ENCODE measurements at places on chromosomes 6 and 20.

DNA sequence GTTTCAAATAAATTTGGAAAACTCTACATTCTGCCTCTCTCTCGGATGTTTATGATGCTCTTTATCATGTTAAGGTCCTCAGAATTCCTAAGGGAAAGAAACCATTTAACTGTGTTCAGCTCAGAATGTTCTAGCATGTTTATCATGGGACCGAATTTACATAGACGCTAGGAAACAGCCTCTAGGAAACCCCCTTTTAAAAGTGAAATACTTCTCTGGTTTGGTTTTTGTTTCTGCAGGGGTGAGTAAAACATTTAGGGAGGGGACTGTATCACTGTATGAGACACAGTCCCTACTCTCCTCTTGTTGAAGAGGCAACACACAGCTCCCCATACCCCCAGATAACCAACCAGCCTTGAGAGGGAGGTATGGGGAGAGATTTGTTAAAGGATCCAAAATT, 267.6 kb upstream of the SUPT3H start:
- H3K4me3 ChIP-seq = no peak overlapping the region
- H3K36me3 ChIP-seq = no peaks in the 10 kb centered on the region
- no peak for DNase-seq
- H3K27ac ChIP-seq = no peak overlapping the region
- H3K27me3 ChIP-seq = no peaks in the 10 kb centered on the region

GRCh38 chr20:37007898-37008649, 56.6 kb upstream of the SAMHD1 start:
- peaks cover 14% of the 10 kb centered on the region for H3K4me1 ChIP-seq
- peak overlapping the region; percentile 32 for H3K27ac ChIP-seq
- no peaks in the 10 kb centered on the region for H3K27me3 ChIP-seq
- H3K4me3 ChIP-seq = no peak overlapping the region

- H3K36me3 ChIP-seq = peaks cover 11% of the 10 kb centered on the region
- H3K4me1 ChIP-seq = peaks cover 59% of the 10 kb centered on the region
- peak overlapping the region; percentile 96 for H3K4me3 ChIP-seq
- peak overlapping the region; percentile 99 for H3K27ac ChIP-seq
- peak; percentile 86 for DNase-seq
- H3K27me3 ChIP-seq = peaks cover 32% of the 10 kb centered on the region
These were observed 44.9 kb downstream of the OR2B2 start for GRCh38 chr6:27867051-27867944.

DNA sequence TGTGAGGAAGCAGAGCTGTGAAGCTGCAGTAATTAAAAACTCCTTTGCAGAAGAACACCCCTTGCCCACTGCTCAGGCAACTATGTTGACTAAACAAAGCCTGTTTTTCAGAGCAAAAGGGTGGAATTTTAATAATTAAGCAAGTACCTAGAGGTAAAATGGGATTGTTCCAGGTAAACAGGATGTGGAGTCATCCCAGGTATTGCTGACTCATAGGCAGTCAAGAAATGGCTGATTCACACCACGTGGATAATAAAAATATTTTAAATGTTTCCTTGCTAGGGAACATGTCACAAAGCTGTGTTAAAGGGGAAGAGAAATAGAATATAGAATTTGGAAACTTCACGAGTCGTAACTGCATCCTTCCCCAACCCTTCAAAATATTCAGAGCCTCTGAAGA, 491.8 kb downstream of the BTBD3 start:
- no peak overlapping the region for H3K4me3 ChIP-seq
- no peaks in the 10 kb centered on the region for H3K36me3 ChIP-seq
- no peak overlapping the region for H3K27ac ChIP-seq
- no peak for DNase-seq

DNA sequence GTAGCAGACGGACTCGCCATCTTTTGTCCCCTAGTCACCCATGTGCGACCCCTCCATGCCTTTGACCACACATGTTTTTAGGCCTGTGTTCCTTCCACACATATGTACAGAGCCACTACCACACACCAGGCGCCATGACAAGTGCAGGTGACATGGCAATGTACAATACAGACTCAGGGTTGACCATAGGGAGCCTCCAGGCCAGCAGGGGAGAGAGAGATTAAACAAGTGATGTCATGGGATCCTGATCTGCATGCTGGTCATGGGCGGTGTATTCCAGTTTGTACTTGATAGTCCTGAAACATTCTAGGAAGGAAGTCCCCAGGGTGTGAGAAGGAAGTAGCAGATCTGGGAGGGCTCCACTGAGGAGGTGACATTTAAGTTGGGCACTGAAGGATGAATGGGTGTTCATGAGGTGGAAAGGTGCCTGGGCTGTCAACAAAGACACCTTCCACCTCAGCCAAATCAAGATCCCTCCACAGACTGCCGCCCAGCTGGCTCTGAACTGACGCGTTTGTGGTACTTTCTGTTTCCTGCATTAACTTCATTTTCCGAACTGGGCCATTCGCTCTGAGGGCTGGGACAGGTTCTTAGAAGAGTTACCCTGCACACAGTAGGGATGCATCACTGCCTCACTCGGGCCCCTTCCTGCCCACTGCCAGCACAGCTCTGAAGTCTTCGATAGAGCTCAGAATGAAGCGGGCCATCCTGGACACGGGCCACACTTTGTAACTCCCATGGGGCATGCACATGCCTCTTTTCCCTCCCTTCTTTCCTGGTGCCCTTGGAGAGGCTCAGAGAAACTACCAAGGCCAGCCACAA, 94.0 kb downstream of the NOL4L start:
- no peak for DNase-seq
- no peak overlapping the region for H3K4me3 ChIP-seq
- H3K36me3 ChIP-seq = peaks cover 24% of the 10 kb centered on the region
- peak overlapping the region; percentile 38 for H3K27ac ChIP-seq
- H3K4me1 ChIP-seq = peaks cover 25% of the 10 kb centered on the region

DNA sequence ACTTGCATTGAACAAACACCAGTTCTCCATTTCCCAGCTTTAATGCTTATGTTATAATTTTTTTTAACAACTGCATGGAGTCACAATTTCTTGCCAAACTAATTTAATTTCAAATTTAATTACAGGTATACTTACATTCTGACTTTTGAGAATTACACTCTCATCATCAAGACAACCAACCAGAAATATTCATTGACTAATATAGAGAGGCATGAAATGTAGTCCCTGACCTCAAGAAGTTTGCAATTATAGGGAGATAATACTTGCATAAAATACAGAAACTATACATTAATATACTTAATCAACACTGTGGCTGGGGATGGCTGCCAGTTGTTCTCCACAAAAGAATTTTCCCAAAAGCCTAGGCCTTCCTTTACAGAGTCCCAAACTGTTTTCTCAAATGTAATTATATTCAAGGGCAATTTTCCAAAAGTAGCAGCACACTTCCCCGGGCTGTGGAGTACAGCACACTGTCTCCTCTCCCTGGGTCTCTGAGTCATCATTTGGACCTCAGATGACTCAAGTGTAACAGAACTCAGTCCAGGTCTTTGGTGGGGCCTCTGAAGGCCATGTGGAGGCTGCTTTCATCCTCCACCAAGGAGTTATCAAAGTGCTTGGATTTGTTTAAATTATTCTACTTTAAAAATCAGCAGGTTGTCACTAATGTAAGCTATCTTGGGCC, 114.1 kb downstream of the KIF16B start:
- H3K4me3 ChIP-seq = no peak overlapping the region
- H3K27me3 ChIP-seq = no peaks in the 10 kb centered on the region
- H3K27ac ChIP-seq = no peak overlapping the region
- DNase-seq = no peak
- no peaks in the 10 kb centered on the region for H3K4me1 ChIP-seq
- H3K36me3 ChIP-seq = peaks cover 2% of the 10 kb centered on the region

DNA sequence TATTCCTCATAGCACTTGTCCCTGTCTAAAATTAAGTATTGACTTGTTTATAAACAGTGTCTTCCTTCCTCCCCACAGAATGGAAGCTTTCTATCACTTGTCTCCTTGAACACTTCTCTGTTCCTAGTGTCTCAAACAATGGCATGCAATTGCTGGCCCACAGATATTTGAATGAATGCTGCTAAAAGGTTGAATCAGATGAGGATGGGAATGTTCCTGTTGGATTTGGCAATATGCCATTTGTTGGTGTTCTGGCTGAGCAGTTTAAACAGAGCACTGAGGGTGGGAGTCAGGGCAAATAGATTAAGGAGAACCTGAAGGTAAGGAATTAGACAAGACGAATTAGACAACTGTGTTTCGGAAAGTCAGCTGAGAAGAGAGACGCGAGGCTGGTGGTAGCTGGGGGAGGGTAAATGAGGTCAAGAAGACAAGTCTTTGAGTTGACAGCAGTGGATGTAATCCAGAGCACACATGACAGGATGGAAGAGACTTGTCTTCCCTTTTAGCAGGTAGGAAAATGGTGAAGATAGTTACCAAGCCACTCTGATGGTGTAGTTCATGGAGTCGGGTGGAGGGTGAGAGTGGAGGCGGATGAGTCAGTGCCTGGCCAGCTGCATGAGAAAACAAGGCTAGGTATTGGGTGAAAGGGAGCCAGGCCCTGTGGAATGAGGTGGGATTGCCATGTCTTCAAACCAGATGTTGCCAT, 58.3 kb upstream of the GNRH2 start:
- peaks cover 31% of the 10 kb centered on the region for H3K4me1 ChIP-seq
- no peak overlapping the region for H3K27ac ChIP-seq
- peak; percentile 36 for DNase-seq
- peaks cover 36% of the 10 kb centered on the region for H3K36me3 ChIP-seq

- no peaks in the 10 kb centered on the region for H3K4me1 ChIP-seq
- H3K36me3 ChIP-seq = no peaks in the 10 kb centered on the region
- no peak for DNase-seq
These were observed 577.0 kb downstream of the CDH26 start for GRCh38 chr20:60535211-60535610.

DNA sequence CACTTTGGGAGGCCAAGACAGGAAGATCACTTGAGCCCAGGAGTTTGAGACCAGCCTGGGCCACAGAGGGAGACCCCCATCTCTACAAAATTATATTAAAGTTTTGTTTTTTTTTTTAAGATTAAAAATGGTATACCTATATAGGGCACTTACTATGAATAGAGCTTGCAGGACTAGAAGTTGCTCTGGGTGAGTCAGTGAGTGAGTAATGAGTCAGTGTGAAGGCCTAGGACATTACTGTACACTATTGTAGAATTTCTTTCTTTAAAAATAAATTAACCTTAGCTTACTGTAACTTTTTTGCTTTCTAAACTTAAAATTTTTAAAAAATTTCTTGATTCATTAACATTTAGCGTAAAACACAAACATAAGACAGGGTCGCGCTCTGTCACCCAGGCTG, 29.7 kb downstream of the STK35 start:
- peaks cover 12% of the 10 kb centered on the region for H3K36me3 ChIP-seq
- peaks cover 37% of the 10 kb centered on the region for H3K4me1 ChIP-seq
- H3K27me3 ChIP-seq = no peaks in the 10 kb centered on the region
- H3K4me3 ChIP-seq = no peak overlapping the region

DNA sequence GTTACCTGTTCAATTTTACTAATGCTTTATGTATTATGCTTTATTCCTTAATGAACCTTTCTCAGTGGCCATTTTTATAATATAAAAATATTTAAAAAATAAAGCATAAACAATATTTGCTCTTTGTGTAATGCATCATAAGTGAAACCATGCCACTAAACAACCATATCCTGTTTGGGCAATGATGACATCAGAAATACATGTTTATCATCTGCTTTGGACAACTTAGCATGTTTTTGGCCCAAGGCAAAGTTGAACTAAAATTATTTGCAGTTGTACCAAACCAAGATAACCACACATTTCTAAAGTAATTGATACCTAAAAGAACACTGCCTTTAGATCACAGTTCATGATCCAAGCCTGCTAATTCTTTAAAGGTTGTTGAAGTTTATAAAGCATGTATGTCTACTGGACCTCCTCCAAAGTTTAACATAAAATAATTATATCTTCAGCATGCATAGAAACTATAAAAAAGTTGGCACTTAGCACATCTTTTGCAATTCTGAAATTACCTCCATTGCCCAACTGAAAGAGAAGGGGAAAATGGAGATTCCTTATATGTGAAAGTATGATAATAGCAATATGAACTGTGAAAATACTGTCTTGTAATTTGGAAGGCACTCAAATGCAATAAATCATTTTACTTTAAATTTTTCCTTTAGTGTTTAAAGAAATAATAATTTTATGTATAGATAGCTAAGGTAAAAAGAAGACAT, 325.6 kb upstream of the RUNX2 start:
- H3K4me3 ChIP-seq = no peak overlapping the region
- H3K4me1 ChIP-seq = peaks cover 30% of the 10 kb centered on the region
- H3K36me3 ChIP-seq = peaks cover 18% of the 10 kb centered on the region
- H3K27ac ChIP-seq = peak overlapping the region; percentile 83
- DNase-seq = no peak

- peak overlapping the region; percentile 72 for H3K27ac ChIP-seq
- no peak overlapping the region for H3K4me3 ChIP-seq
- H3K27me3 ChIP-seq = no peaks in the 10 kb centered on the region
- H3K4me1 ChIP-seq = peaks cover 86% of the 10 kb centered on the region
These were observed 70.3 kb downstream of the HIVEP2 start for GRCh38 chr6:142874676-142875075.

- H3K4me1 ChIP-seq = no peaks in the 10 kb centered on the region
- no peak overlapping the region for H3K27ac ChIP-seq
- H3K27me3 ChIP-seq = peaks cover 20% of the 10 kb centered on the region
- H3K36me3 ChIP-seq = no peaks in the 10 kb centered on the region
- no peak for DNase-seq
- H3K4me3 ChIP-seq = no peak overlapping the region
These were observed 179.6 kb upstream of the CCN2 start for GRCh38 chr6:132130626-132131298.

- H3K36me3 ChIP-seq = no peaks in the 10 kb centered on the region
- H3K4me3 ChIP-seq = no peak overlapping the region
- H3K27me3 ChIP-seq = no peaks in the 10 kb centered on the region
- no peak for DNase-seq
- no peak overlapping the region for H3K27ac ChIP-seq
These were observed 75.5 kb upstream of the CCDC167 start for GRCh38 chr6:37575221-37575620.

DNA sequence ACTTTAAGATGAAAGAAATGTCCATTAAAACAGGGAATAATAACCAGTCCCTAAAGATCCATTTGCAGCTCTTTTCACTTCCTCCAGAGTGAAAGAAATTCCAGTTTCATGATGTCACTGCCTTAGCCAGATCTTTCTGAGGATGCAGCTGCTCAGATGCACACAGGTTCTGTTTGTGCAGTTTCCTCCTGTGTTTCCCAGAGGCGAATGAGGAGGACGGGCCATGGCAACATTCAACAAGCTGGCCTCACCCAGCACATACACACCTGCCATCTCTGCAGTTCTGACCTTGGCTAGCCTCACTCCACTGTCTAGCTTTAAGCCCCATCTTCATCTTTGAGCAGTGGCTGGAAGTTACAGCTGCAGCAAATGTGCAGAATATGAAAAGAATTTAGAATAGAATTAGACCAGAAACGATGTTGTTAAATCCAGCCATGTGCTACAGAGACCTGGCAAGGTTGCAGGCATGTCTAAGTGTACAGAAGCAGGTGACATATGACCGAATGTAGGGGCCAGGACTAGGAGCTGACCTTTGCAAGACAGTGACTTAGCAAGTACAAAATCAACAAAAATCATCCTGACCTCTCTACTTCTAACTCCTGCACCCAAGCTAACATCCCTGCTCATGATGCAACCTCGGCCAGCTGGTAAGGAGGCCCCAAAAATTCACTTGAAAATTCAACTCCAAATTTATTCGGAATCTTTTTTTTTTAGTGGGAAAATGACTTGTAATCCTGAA, 35.0 kb downstream of the FAM50B start:
- H3K27me3 ChIP-seq = peaks cover 4% of the 10 kb centered on the region
- no peak for DNase-seq
- H3K4me1 ChIP-seq = no peaks in the 10 kb centered on the region
- no peaks in the 10 kb centered on the region for H3K36me3 ChIP-seq

- no peaks in the 10 kb centered on the region for H3K36me3 ChIP-seq
- H3K27me3 ChIP-seq = peaks cover 15% of the 10 kb centered on the region
- no peaks in the 10 kb centered on the region for H3K4me1 ChIP-seq
- H3K4me3 ChIP-seq = no peak overlapping the region
These were observed 104.9 kb downstream of the RPS12 start for GRCh38 chr6:132919045-132919860.

All from activated naive CD8-positive, alpha-beta T cell treated with anti-CD3 and anti-CD28 coated beads for 36 hours (primary cell).